GM20000 (cell line): ENCODE measurements at places on chromosomes 5 and 9.

DNA sequence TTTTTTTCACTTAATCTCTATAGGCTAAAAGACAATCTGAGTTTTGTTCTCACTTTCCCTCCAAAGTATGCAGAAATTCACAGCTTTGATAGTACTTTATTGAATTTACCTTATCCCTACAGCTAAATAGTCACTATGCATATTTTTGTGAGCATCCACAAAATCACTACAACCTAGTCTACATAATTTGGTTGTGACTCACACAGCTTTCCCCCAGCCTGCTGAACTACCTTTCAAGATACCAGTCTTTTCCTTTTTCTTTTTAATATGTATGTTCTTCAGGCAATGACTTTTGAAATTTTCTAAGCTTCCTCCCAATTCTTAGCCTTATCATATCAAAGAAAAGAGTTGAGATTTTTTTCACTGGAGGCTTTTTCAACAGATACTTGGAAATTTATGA, 347.3 kb upstream of the CDH6 start:
- DNase-seq, result no peak

DNA sequence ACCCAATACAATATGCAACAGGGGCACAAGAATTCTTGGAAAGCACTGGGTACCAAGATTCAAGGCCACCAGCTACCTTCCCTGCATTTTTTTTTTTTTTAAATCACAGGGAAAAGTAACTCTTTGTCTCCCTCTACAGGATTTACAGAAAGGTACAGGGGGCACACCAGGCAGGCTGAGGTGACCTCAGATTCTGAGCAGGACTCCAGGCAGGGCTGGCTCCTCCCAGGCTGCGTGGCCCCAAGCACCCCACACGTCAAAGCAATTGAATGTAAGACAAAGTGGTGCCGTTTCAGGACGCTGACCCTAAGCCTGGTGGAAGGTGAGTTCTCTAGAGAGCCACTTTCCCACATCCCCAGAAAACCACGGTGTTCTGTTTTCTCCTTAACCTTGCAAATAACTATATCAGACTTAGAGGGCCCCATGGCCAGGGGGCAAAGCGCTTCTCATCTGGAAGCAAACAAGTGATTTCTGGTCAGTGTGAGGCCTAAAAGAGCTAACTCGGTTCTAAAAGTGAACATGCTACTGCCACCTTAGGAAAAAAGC, 222.6 kb downstream of the ROR2 start:
- peak; percentile 84 for DNase-seq

DNA sequence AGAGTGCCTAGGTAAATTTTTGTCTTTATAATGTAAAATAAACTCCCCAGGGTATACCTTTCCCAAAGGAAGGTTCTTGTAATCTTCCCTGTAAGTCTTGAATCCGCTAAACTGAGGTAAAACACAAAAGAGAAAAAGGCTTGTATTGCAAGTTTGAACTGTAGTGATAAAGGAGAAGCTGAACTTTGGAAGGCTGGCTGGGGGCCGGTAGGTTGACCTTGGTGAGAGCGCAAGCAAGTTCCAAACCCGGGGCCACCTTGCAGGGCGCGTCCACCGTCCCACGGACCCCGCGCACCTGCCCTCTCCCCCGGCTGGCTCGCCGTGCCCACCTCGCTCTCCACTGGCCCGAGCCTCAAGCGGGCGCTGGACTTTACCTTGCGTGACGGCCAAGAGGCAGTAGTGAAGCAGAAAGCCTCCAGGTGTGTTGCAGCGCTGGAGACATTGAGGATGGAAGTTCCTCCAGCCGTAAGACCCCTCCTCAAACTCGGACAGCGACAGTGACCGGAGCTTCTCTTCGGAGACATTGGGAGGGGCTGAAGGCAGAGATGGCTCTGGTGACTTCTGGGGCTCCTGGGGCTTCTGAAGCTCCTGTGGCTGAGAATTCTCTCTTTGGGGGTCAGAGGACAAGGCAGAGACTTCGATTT, 428 bp downstream of the SLCO4C1 start:
- no peak for DNase-seq

- DNase-seq, result no peak
Measured at GRCh38 chr5:180026320-180026719, 45.2 kb downstream of the RNF130 start.

GRCh38 chr5:122516432-122516743, 204.4 kb downstream of the SNCAIP start:
- no peak for DNase-seq

DNA sequence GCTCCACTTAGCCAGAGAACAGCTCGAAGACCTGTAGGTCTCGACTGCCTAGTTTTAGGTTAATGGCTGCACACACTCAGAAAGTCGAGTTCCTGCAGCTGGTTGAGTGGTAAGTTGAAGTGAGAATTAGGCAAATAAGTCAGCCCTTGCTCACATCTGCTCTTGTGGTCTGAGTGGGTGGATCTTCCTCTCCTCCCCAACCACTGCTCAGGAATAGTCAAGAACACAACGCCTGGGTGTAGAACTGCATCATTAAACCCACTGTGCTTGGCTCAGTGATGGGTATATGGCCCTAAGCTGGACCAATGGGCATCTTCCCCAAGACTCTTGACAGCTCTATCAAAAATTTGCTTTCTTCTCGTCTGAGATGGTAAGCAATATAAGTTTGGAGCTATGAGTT, 20.9 kb upstream of the ADAM19 start:
- DNase-seq, result peak; percentile 42

DNA sequence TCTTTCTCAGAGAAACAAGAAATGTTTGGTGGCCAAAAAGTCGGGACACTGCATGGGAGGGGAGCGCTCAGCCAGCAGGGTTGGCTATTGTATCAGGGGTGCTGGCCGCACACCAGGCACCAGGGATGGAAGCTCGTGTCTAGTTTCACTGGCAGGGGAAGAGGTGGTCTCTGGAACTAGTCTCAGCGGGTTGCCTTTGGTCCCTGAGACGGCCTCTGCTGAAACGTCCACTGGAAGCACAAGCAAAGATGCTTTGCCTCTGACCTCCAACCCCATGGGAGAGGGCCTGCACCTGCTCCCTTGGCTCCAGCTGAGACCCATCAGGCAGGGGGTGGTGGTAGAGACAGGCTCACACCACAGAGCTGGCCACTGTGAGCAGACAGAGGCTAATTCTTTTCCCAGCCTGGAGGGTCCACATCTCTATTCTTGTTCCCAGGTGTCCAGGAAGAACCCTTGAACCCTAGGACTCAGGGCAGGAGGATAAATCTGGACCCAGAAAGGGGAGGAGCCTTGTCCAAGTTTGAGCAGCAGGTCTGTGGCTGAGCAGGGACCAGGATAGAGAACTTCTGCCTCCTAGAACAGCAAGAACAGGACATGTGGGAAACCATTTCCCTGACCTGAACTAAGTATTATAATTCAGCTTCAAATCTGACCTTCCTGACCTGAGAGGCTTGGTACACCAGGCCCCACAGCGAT, 102.6 kb downstream of the RGS3 start:
- no peak for DNase-seq

DNA sequence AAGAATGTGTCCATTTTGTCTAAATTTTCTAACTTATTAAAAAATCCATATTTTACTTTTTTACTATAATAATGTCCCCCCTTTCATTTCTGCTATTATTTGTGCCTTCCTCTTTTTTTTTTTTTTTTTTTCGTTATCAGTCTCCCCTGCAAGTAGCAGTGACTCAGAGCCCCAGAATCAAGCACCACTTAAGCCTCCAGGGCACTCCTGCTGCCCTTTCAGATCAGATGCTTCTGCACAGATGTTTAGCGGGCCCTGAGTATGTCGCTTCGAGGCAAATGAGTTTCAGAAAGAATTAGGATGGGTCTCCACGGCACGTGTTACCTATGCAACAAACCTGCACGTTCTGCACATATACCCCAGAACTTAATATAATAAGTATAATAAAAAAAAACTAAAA, 11.7 kb downstream of the MED7 start:
- peak; percentile 19 for DNase-seq

DNA sequence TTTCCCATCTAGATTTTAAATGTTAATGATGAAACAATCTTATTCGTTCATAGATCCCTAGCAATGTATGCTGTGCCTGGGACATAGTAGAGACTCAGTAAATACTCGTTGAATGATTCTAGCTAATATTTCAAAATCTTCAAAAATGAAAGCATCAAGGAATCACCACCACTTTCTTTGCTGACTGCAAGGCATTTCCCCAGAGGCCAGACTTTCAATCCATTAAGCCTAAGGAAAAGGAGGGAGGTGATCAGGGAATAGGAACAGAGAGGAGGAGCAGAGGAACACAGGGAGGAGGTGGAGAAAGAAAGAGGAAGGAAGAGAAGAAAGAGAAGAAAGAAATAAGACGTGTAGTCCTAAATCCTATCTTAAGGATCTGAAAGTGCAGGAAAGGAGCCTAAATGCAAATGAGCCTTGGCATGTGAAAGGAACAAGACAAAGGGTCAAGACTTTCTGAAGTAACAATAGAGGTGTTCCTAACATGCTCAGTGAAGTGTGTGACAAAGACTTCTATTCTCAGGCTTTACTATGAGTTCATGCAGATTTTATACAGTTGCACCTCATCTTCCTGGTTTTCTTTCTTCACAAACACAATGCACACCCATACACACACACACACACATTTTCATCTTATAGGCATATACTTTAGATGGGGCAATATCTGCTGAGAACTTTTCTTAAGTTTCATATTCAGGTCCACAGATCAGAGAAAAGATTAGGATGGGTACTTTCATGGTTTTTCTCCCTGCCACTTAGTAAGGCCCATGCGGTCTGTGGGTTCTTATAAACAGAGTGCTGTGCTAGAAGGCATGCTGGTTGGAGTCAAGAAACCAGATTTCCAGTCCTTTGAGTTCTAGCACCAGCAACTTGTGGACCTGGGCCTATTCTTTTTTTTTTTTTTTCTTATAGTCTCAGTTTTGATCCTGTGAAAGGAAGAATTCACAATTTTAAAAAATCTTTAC, 512.2 kb upstream of the TNC start:
- no peak for DNase-seq

GRCh38 chr9:87710443-87710842, 15.5 kb upstream of the CTSL start:
- no peak for DNase-seq

DNA sequence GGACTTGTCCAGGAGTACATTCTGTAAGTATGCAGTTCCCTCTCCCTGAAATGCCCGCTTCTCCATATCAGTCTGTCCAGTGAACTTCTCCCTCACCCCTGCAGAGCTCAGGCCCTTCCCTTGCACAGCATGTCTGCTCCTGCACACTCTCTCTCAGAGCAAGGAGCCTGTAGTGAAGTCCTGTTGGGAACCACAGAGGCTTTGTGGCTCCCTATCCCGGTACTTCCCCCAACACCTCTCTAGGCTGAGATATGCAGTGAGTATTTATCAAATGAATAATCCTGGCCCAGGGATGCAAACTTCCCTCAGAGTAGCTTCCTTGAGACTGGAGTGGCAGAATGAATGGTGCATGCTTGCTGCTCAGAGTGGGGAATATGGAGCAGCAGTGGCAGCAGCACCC, 48.8 kb downstream of the POC5 start:
- no peak for DNase-seq

DNA sequence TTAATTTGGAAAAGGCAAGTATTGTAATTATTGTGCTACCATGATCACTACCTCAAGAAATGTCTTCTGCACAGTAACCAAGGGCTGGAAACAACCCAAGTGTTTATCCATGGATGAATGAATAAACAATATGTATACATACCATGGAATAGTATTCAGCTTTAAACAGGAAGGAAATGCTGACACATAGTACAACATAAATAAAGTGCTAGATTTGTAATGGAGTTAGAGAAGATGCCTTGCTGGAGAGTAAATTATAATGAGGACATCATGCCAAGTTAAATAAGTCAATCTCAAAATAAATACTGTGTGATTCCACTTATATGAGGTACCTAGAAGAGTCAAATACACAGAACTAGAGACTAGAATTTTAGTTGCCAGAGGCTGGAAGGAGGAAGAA, 160.0 kb downstream of the CCDC192 start:
- no peak for DNase-seq

GRCh38 chr5:143402553-143403333, 743 bp downstream of the NR3C1 start:
- DNase-seq, result peak; percentile 46

GRCh38 chr5:132474881-132475496, 15.6 kb downstream of the IRF1 start:
- no peak for DNase-seq

DNA sequence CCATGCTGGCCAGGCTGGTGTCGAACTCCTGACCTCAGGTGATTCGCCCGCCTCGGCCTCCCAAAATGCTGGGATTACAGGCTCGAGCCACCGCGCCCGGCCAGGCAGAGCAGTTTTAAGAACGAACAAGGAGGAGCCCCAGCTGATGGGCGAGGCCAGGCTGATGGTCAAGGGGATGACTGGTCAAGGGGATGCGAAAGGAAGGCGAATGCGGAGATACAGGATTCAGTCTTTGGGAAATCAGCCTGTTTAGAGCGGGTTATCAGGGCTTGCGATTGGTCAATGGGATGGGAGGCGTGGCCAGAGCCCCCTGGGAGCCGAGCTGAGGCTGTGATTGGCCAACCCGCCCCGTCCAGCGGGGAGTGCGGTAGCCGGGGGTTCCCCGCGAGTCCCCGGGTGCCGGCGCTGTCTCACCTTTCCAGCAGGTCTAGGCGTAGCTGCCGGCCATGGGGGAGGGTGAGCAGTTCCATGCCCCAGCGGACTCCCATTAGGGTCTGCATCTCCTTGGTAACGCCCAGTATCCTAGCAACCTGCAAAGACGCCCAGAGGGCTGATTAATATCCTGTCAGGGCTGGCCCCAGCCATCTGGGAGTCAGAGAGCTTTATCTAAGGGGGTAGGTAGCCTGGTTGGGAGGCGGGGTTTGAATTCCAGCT, 7.5 kb upstream of the TOR2A start:
- no peak for DNase-seq

DNA sequence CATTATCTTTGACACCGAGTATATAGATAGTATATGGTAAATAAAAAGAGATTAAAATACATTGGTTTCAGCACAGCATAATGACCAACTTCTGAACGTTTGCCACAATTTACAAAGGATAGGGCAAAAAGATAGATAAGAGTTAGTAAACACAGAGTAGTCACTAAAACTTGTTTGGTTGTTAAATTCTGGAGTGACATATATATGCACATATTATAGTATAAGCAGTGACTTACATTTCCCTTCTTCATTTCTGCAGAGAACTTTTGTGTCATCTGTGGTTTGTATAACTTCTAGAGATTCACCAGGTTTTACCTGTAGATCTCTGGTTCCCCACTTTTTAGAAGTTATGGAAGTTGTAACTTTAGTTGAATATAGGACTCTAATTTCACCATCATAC, 44.4 kb upstream of the RICTOR start:
- no peak for DNase-seq

- no peak for DNase-seq
Measured at GRCh38 chr5:141515946-141516671, 27.2 kb downstream of the PCDHGC5 start.

DNA sequence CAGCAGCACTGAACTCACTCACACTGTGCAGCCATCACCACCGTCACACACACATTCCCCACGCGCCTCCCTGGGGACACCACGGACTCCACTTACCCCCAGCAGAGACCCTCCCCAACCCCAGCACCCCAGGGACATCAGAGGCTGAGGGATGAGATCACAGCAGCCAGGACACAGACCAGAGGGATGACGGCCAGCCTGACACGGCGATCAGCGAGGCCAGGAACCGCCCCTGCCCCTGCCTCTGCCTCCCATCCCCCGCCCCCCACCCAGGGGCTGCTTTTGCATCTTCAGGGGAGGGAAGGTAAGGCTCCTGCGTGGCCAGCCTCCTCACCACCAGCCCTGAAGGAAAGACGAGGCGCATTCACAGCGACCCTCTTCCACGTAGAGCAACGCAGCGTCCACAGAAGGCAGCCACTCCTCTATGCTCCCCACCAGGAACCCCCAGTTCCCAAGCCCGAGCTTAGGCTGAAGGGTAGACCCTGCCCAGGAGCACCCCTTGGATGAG, 104.5 kb downstream of the VAV2 start:
- DNase-seq, result no peak

- DNase-seq, result no peak
Measured at GRCh38 chr5:40442346-40442745, 237.4 kb upstream of the PTGER4 start.
